Osteocyte (in vitro differentiated cells): ENCODE measurements at places on chromosomes 5 and 9. TPM values are rescaled to one million over a fixed set of nuclear protein-coding genes. Genes with fewer than 3 reads are reported as not detected.

The AFF4 gene
- total RNA-seq = 106 and 114 TPM in 2 replicates

The LHX2 gene
- not detected in 2 replicates for total RNA-seq

The GADD45G gene
- 0.71 and 1.0 TPM in 2 replicates for total RNA-seq

The FST gene
- 10.5 and 14.1 TPM in 2 replicates for total RNA-seq

The MARCOL gene
- not detected in 2 replicates for total RNA-seq

The CCDC127 gene
- 9.9 and 11.1 TPM in 2 replicates for total RNA-seq
